ENCODE measurements at places on chromosomes 12 and 14.

DNA sequence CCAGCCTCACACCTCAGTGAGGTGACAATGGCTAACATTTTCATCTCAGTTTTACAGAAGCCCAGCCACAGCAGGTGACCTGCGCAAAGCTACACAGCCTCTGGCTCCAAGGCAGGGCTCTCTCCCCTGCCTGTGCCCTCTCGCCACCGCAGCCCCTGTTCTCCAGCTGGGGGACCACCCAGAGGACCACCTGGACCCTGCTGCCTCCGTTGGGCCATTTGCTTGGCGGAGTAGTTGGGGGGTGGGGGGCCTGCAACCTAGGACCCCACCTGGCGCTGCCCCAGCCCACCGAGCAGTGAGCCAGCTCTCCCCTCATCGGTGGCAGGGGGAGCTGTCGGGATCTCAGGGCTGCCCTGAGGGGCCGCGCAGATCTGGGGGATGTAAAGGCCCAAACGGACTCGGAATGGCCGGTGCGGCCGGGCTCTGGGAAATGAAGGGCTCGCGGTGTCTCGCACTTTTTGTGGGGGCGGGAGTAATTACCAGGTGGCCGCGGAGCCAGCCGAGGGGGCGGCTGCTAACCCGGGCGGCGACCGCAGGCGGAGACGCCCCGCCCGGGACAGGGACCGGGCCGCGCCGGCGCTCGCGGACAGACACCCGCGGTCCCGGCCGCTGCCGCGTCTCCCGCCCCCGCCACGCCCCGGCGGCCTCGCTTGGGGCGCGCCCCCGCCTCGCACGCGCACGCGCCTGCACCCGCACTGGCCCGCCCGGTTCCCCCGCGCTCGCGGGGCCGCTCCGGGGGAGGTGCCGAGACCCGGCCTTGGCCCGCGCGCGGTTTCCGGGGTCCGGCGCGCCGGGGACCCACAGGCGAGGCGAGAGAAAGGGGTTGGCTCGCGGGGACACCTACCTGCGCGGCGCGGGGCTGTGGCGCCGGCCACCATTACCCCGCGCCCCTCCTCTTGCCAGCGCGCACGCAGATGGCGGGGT lies 8.6 kb upstream of the GPR68 start:
- peak; percentile 81 for DNase-seq

DNA sequence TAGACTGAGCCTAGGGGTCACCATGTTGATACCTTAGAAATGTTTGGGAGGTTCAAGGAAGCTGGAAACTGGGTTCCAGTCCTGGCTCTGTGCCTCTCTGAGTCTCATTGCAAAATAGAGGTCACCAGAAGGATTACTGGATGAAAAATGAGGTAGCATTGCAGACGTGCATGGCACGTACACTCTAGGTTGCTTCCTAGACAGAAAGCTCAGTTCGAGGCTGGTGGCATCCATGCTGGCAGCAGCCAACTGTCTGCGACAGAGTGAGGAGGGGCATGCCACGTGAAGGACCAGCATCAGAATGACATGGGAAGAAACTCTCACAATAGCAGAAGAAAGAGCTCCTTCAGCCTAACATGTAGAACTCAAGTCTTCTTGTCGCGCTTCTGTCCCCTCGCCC lies 4.6 kb upstream of the CYP46A1 start:
- no peak for DNase-seq

DNA sequence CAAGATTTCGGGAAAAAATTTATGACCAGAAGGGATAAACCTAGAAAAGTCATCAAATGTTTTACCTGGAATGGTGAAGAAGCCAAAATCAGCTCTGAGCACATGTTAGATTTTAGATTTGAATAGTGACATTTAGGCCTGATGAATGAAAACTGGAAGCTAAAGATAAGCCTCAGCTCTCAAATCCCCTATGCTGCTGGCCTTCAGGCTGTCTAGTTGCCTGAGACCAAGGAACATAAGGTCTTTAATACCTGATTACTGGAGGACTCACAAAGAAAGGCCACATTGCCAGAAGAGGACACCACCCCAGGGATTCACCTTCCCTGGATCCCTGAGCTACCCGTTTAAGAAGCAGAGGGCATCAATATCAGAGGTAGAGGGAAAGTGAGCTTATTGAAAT lies 56.6 kb downstream of the BCL2L14 start:
- no peak for DNase-seq

GRCh38 chr12:104486363-104486750 lies 29.6 kb downstream of the CHST11 start:
- no peak for DNase-seq

- no peak for DNase-seq
Observed at GRCh38 chr12:100365411-100365810, 8.5 kb downstream of the SLC17A8 start.

- no peak for DNase-seq
Observed at GRCh38 chr14:86780876-86781510, 1212.0 kb downstream of the GALC start.

- no peak for DNase-seq
Observed at GRCh38 chr12:93521225-93522080, 51.0 kb upstream of the SOCS2 start.

- no peak for DNase-seq
Observed at GRCh38 chr12:2999265-2999841, 40.2 kb downstream of the TEAD4 start.

GRCh38 chr12:4607056-4607455 lies 41.8 kb downstream of the AKAP3 start:
- no peak for DNase-seq

- DNase-seq, result no peak
Observed at GRCh38 chr14:69005432-69006148, 26.5 kb upstream of the ACTN1 start.

DNA sequence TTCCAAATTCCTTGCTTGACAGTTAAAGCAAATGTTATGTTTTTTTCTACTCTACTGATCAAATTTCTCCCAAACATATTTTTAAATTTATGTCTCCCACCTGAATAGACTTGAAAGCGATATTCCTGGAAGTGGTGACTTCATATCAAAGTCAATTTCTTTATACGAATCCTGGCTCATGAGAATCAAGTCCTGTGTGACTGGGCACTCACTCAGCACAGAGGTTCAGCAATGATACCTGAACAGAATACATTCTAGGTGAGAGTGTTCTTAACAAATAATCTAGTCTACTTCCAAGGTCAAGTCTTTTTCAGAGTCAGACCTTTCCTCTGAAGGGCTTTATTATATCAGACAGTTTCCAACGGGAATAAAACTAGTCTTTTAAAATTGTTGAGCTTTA lies 1070.6 kb downstream of the TRHDE start:
- no peak for DNase-seq

- DNase-seq, result no peak
Observed at GRCh38 chr12:45886685-45887084, 103.7 kb downstream of the SCAF11 start.

- DNase-seq, result no peak
Observed at GRCh38 chr14:78162202-78162601, 8.0 kb upstream of the NRXN3 start.

- no peak for DNase-seq
Observed at GRCh38 chr12:122125452-122126341, 47.1 kb downstream of the MLXIP start.

DNA sequence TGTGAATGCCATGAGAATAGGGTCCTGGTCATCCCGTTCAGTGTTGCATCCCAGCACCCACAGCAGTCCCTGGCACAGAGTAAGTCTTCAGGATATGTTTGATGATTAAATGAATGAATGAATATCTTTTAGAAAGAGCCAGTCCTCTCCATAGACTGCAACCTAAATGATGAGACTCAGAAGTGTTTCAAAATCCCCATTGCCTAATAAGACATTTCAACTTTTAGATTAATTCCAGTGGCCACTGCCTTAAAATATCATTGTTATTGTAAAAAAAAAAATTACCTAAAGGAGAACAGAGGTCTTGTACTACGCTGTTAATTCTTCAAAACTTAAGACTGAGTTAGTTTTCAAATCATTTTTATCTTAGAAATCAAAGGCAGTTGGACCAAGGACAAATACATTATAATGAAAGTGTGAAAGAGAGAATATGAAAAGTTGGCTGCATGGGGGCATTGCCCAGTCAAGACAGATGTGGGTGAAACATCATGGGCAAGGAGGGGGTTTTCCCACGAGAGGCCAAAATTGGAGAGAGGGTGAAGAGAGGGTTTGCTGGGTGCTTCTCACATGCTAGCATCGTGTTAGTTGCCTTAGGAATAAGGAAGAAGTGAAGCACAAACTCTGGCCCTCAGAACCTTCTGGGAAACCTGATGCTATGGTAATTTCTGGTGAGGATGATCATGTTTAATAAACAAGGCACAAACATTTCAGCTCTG lies 26.3 kb upstream of the CPM start:
- no peak for DNase-seq

DNA sequence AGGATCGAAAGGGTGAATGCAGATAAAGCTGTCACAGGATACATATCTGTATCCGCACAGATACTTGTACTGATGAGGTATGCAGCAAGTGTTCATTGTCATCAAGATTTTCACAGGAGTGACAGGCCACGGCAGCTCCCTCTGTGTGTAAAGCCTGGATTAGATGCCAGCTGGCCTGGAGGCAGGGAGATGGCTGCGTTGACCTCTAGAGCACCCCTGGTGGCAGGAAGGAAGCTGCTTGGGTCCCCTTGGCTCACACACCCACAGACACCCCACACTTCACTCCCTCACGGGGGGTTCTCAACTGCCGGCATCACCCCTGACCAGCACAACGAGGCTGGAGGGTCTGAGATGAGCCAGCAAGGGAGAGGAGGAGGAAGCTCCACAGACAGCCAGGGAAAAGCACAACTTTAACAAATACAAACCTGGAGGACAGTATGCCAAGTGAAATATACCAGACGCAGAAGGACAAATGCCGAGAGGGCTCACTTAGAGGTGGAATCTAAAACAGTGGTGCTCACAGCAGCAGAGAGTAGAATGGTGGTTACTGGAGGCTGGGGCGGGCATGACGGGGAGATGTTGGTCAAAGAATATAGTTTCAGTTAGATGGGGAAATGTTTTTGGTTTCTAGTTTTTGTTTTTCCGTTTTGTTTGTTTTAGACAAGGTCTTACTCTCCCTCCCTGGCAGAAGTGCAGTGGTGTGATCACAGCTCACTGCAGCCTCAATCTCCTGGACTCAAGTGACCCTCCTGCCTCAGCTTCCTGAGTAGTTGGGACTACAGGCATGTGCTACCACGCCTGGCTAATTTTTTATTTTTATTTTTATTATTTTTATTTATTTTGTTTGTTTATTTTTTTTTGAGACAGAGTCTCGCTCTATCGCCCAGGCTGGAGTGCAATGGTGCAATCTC lies 45.7 kb downstream of the TEAD4 start:
- DNase-seq, result no peak

DNA sequence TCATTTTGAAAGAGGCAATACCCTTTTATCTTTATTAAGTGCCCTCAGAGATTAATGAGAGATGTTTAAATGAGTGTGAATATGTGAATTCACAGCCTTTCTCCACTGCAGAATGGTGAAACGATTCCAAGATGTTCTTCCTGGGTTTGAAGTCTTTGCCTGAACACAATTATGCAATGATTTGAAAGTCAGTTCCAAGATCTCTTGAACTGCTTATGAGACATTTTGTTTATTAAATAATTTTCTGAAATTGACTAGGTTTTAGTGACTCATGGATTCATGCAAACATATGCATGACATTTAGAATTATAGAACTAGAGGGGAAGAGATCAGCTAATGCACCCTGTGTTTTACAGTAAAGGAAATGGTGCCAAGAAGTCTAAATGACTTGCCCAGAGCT lies 118.1 kb upstream of the SLC38A2 start:
- DNase-seq, result no peak

DNA sequence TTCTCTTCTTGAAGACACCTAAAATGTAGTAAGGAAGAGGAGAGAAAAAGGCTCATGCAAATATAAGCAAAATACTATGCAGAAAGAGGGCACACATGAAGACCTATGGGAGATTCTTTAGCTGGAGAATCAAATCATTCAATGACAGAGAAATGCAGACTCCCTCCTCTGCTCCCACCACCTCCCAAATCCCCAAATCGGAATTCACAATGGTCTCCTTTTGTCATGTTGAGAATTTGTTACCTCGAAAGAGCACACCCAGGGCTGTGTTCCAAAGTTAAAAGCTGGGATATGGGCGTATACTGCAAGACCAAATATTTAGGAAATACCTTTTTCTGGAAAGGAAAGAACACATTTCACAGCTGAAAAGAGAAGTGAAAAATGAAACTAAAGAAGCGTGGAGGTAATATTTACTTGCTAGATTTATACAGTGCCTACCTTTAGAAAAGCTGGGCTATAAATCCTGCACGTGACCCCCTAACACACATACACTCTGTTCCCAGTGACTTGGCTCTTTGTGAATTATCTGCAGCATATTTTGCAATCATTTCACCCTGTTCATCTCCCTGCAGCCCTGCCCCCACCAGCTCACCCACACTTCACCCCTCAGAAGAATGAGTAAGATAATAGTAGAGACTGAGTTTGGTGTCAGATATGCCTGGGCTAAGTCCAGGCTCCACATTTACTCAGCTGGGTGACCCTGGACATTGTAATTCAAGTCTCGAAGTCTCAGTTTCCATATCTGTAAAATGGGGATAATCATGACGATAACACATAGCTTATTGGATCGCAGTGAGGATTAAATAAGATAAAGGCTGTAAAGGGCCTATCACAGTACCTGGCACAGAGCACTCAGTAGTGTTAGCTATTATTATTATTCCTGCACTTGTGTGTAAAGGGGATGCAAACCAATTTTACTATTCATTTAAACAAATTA lies 2.9 kb upstream of the CACNA1C start:
- DNase-seq, result no peak

- peak; percentile 78 for DNase-seq
Observed at GRCh38 chr14:95993768-95994592, 45.2 kb upstream of the C14orf132 start.

- no peak for DNase-seq
Observed at GRCh38 chr14:22689199-22689598, 45.0 kb upstream of the OR6J1 start.

GRCh38 chr14:52121441-52121840 lies 52.6 kb upstream of the NID2 start:
- DNase-seq, result no peak

- DNase-seq, result no peak
Observed at GRCh38 chr14:72830786-72831594, 62.9 kb downstream of the DPF3 start.

DNA sequence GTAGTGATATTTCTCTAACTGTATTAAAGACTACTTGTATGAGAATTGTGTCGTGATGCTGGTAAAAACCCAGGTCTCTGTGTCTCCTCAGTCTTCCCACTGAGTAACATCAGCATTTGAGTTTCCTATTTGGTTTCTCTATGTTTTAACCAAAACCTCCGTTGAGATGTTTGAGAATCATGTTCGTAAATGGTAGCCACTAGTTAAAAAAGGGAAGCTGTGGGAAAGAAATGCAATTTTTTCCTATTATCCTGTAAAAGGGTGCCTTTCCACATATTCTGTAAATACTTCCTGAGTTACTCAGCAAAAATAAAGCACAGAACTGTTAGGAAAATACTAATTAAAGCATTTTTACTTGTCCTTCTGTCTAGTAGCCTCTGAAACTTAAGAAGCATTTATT lies 7.0 kb downstream of the CLEC1B start:
- DNase-seq, result no peak
